ENCODE measurements at places on chromosomes 2 and 18.

GRCh38 chr2:44529448-44529847 lies 167.7 kb downstream of the CAMKMT start:
- no peak for DNase-seq

- no peak for DNase-seq
These were observed 299.0 kb downstream of the NDUFA10 start for GRCh38 chr2:239726091-239726591.

- DNase-seq: no peak
These were observed 7.7 kb downstream of the RAB27B start for GRCh38 chr18:54835944-54836343.

- DNase-seq: no peak
These were observed 31.1 kb downstream of the HDAC4 start for GRCh38 chr2:239369631-239370161.

DNA sequence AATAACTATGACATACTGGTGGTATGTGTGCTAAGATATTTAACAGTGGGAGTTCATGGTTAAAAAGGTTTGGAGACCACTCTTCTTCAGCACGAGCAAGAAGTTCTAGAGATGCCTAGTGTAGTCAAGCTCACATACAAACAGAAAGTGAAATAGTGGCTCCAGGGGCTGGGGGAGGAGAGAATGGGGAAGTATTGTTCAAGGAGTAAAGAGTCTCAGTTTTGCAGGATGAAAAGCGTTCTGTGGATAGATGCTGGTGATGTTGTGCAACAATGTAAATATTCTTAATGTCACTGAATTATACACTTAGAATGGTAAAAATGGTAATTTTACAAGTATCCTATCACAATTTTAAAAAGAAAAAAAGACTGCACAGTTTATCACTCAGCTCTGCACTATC lies 29.0 kb upstream of the EPAS1 start:
- no peak for DNase-seq

DNA sequence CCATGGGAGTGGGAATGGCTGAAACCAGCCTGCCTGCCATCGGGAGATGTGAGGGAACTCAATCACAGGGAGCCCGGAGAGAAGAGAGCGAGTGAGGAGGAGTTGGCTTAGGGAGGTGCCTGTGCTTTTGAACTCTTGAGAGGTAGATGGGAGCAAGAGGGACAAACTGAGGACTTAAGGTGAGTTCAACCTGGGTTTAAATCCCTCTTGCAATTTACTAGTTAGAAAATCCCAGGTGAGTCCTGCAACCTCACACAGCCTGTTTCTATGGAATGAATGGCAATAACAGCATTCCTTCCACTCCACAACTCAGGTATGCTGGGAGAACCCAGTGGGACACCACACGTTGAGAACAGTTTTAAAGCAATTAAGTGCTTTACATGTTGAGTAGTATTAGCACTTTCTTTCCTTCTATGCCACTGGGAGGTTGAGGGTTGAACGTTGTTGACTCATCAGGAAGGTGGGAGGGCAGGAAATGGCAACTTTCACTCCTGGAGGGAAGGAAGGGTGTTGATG lies 57.3 kb downstream of the VIT start:
- no peak for DNase-seq

GRCh38 chr2:200091126-200091525 lies 135.7 kb downstream of the MAIP1 start:
- DNase-seq: no peak

DNA sequence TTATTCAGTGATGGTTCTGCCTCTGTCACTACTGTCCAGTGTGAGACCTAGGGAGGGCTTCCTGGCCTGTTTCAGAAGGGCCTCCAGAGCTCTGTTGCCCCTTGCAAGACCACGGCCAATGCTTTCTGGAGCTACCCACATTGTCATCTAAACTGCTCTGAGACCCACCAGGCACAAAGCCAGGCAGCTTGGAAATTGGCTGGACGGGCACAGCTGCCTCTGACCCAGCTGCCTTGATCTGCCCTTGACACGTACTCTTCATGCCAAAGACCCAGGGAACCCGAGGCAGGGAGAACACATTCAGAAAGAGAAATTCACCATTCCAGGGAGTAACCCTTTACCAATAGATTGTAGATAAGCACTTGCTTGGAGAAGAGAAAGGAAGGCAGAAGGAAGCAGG lies 183.7 kb upstream of the SIX2 start:
- no peak for DNase-seq

- DNase-seq: no peak
These were observed 81.7 kb upstream of the CAPN13 start for GRCh38 chr2:30888852-30889409.

DNA sequence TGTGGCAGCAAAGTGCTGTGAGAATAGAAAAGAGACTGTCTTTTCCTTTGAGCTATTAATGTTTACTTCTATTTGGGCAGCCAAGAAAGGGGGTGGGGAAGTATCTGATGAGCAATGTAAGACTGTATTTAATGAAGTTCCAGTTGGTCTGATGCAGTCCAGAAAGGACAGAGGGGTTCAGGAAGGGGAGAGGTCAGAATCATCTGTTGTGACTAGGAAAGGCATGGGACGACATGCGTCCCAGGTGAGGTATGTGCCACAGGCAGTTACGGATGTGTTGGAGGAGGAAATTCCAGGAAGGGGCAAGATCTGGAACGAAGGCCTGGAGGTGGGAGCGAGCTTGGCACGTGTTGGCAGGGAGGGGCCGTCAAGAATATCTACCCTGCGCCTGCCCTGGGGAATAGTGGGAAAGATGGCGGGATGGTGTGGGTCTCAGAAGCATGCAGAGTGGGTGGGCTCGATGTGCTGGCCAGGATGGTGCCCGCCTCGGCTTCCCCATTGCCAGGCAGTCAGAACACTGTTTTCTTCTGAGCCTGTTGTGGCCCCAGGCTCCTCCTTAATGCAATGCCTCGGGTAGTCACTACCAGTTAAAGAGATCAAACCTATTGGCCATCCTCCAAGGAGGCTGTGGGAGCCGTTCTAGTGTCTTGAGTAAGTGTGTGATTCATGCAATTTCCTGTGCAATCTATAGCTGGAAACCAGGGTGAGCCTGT lies 57.8 kb upstream of the TXNDC2 start:
- DNase-seq: no peak

- DNase-seq: peak; percentile 56
These were observed 53.5 kb upstream of the ITGB6 start for GRCh38 chr2:160253440-160254188.

- no peak for DNase-seq
These were observed 142.1 kb downstream of the ARHGAP28 start for GRCh38 chr18:6871566-6871965.

GRCh38 chr2:32553829-32554432 lies 73.9 kb upstream of the TTC27 start:
- DNase-seq: peak; percentile 70

DNA sequence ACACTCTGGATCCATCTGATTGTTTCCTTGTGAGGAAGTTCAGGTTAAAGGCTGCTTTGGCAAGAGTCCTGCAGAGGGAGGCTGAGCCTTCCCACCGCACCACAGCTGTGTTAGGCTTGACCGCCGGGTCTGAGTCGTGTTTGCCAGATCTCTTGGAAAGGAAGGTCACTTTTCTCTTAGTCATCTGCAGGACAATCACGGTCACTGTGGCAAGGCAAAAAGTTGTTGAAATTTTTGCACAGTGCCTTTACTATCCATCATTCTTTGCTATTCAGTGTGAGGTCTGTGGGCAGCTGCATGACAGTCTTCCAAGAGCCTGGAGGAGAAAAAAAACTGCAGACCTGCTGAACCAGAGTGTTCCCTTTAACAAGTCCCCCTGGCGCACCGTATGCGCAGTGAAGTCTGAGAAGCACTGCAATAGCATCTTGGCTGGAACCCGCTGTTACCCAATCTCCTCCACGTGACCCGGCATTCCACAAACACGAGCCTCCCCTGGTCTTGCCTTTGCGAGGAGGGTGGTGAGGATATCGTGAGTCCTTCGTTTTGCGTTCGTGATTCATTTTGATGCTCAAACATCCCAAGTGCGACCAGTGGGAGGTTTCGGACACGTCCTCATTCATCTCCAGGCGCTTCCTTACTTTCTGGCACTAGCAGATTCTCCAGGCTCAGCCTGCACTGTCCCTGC lies 23.0 kb downstream of the BIN1 start:
- DNase-seq: no peak

DNA sequence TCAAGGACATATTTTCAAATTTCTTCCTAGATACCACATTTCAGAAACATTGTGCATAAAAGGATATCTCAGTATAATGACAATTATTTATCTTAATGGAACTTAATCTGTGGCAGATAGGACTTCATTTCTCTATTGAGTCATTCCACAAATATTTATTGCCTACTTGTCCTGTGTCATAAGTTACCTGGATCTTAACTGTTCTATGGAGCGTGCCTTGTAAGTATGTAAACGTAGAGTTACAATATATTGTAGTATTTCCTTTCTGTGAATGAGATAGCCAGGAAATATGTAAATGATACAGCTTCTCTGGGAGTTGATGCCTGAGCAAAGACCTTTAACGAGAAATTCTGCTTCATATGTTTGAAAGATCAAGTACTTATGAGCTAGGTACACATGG lies 2.5 kb downstream of the AGFG1 start:
- no peak for DNase-seq

GRCh38 chr2:27307287-27307544 lies 1.0 kb downstream of the UCN start:
- peak; percentile 9 for DNase-seq

- DNase-seq: no peak
These were observed 2.9 kb upstream of the SCYGR1 start for GRCh38 chr2:227390468-227391256.

DNA sequence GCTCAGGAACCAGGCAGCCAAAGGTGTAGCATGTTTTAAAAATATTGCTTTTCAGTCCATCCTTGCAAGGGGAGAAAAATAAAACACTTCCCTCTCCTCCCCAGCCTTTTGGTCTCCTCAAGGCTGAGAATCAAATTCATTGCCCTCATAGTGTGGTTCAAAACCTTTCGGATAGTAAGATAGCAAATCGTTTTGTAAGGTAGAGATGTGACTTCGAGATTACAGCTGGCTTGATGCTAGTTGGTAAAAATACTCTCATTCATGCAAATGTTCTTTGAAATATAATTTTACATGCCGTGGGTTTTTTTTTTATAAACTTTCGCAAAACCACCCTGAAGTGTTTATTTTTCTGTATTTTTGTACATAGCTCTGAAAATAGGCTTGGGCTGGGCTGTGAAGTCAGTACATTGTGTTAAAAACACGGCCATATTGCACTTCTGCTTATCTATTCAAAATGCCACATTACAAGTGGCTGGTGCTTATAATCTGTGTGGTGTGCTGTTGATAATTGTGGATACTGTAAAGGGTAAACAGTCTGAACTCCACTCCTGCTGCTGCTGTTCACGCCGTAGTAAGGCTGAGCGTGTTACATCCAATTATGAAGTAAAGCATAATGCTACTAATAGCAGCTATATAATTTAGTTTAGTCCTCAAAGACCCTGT lies 172.0 kb upstream of the SIX3 start:
- DNase-seq: no peak

GRCh38 chr2:203804070-203804469 lies 63.5 kb upstream of the CTLA4 start:
- DNase-seq: peak; percentile 40

- peak; percentile 56 for DNase-seq
These were observed 2.7 kb downstream of the PPP1CB start for GRCh38 chr2:28754321-28754720.

GRCh38 chr2:29322011-29322410 lies 206.8 kb downstream of the CLIP4 start:
- no peak for DNase-seq

GRCh38 chr18:55206927-55207326 lies 247.7 kb upstream of the CCDC68 start:
- DNase-seq: no peak

GRCh38 chr2:170204298-170204951 lies 26.5 kb downstream of the MYO3B start:
- no peak for DNase-seq

DNA sequence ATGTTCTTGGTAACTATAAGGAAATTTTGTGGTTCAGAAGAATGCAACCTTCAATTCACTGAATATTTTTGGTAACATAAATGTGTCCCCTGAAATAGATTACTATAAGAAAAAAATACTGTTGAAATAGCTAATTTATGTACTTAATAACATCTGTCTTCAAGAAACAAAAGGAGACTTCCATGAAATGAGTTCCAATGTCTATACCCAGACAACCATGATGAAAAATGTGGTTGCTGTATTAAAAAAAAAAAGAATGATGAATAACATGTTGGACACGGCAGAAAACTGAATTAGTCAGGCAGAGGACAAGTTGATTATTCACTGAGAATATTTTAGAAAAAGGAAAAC lies 98.5 kb downstream of the TACR1 start:
- no peak for DNase-seq

GRCh38 chr18:31451625-31452024 lies 4.1 kb downstream of the DSG3 start:
- DNase-seq: no peak
